Stimulated activated CD8-positive, alpha-beta memory T cell treated with anti-CD3 and anti-CD28 coated beads, Interleukin-15, amount 100 ng/mL, for 24 hours (primary cell): ENCODE measurements at places on chromosomes 2 and 18.

DNA sequence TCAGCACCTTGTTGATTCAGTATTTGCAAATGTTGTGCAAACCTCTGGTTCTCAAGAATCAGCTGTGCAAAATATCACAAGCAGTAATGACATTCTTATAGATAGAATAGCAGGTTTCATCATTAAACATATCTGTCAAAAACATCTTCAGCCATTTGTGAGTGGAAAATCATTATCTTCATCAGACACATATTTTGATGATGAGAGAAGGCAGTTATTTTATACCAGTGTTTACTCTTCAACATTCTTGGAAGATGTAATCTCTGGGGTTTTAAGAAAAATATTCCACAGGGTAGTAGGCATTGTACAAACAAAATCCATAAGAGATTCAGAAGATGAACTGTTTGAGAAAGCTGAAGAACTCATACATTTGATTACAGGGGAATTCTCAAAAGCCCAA lies 64.3 kb downstream of the FSIP2 start:
- DNase-seq: no peak

DNA sequence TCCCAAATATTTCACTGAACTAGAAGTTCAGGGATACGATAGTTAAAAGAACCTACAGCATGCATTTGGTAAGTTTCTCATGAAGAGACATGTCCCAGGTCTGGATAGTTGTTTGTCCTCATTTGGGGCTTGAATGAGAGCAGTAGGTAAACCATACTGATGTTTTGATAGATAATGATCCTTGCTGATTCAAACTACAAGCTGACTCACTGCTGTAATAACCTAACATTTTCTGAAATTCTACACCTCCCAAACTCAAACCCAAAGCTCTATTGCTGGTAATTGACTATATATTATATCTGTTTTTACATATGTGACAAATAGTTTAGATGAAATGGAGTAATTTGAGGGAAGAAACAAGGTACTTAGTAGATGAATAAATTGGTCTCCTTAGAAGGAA lies 154.1 kb upstream of the BOD1L2 start:
- no peak for DNase-seq

- no peak for DNase-seq
Measured at GRCh38 chr2:207224381-207224780, 58.6 kb upstream of the KLF7 start.

- DNase-seq: no peak
Measured at GRCh38 chr2:24675338-24675737, 117.9 kb downstream of the PTRHD1 start.

GRCh38 chr2:69381337-69381737 lies 5.7 kb downstream of the GFPT1 start:
- no peak for DNase-seq

GRCh38 chr18:36597636-36598035 lies 231.2 kb downstream of the TPGS2 start:
- DNase-seq: no peak

DNA sequence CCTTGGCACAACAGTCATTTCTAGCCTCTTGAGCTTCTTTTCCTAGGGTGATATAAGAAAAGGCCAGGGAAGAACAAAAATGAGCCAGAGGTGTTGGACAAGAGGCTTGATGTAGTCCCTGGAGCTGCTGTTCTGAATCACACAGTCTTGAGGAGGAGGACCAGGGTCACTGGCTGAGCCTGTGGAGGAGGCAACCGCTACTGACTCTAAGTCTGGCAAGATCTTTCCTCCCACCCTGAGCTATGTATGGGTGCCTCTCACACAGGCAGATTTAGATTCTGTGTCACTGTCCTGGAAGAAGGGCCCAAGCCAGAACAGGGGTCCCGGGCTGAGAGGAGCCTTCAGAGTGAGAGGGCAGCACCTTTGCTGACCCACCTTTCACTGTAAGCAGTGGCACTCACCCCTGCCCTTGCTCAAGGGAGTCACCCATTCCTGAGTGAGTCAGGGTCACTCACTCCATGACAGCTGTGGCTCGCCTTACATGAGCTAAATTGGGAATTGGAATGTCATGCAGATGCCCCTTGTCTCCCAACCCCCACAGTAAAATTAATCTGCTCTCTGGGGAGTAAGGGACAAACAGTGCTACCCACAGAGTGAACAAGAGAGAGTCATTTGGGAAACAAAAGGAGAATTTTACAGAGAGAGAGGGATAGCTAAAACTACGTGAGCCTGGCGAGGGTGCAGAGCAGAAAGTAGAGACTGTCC lies at the start of gene TRIM54:
TSS of gene TRIM54 (plus strand) at position 575 of the 705 bp plus-strand sequence. CDS start 303 bp downstream, outside the sequence.
- no peak for DNase-seq
